ENCODE measurements at places on chromosomes 6 and 20.

GRCh38 chr6:144652292-144652891, 367.3 kb downstream of the UTRN start:
- DNase-seq: no peak

DNA sequence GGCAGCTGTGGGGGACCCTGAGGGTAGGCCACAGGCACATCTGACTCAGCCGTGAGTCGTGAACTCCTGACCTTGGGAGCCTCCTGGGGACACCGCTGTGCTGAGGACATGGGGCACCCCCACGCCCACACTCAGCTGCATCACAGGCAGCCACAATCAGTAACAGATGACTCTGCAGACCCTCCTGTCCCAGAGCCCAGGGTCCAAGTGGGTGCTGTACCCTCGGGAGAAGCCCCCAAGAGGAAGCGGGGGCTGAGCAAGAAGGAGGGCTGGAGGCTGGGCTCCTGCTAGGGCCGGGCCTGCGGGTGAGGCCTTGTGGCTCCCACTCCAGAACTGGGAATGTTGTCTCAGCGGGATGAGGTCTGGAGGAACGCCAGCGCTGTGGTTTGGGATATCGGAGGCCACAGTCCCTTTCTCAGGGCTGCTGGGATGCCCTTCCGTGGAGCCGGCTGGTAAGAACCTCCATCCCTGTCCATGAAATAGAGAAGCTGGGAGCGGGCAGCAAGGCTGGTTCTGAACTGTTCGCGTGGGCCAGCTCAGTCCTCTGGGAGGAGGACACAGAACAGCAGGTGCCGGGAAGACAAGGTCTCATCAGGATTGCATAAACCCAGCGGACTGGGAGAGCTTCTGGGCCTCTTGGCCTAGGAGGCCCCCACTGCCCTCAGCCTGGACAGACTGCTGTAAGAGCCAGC, 3.1 kb upstream of the LAMA5 start:
- peak; percentile 83 for DNase-seq

- DNase-seq: peak; percentile 67
Measured at GRCh38 chr6:134317471-134318131, at the start of gene SGK1. Gene SGK1 (minus strand): TSS chr6:134318112. CDS start chr6:134317460, 652 bp downstream.

DNA sequence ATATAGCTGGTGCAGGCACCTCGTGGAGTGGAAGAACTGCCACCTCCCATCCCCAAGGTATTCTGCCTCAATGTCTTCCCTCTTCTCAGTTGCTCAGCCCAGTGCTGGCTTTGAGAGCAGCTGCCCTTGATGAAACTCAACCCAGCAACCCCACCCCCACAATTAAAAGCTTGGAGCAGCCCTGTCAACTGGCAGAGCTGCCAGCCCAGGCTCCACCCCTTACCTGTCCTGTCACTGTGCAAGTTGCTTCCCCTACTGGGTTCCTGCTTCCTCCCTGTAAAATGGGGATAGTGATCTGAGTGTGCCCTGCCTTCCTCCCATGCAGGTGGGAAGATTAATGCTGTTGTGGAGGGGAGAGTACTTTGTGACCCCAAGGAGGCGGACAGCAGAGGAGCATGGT, 4.5 kb downstream of the TMEM63B start:
- no peak for DNase-seq

DNA sequence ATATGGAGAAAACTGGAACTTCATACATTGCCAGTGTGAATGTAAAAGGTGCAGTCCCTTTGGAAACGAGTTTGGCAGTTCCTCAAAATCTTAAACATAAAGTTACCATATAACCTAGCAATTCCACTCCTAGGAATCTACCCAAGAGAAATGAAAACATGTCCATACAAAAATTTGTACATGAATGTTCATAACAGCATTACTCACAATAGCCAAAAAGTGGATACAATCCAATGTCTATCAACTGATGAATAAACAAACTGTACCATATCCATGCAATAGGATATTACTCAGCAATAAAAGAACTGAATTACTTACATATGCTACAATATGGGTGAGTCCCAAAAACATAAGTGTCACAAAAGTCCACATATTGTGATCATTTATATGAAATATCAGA, 48.7 kb upstream of the ERVFRD-1 start:
- DNase-seq: no peak

DNA sequence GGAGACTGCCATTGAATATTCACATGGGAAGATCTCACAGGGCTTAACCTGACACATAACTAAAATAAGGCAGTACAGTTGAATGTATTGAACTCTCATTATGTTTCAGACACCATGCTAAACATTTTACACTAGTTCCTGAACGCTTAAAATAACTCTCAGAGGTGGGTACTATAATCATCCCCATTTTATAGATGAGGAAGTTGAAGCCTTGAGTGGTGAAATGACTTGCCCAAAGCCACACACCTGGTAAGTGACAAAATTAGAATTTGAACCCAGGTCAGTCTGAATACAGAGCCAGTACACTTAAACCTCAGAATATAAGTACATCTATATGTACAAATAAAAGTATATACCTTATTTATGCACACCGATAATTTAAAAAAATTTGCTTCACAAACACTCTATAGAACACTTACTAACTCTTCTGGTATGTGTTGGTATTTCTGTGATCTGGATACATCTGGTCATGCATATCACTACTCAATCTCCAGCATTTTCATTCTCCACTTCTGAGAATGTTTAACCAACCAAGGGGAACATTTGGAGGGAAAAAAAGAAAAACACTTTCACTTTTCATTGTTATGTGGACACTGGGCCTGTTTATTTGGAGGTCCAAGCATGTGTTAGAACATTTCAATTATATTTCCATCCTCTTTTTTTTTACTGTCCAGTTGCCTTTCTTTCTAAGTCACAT, 4.6 kb upstream of the BICRAL start:
- peak; percentile 48 for DNase-seq

DNA sequence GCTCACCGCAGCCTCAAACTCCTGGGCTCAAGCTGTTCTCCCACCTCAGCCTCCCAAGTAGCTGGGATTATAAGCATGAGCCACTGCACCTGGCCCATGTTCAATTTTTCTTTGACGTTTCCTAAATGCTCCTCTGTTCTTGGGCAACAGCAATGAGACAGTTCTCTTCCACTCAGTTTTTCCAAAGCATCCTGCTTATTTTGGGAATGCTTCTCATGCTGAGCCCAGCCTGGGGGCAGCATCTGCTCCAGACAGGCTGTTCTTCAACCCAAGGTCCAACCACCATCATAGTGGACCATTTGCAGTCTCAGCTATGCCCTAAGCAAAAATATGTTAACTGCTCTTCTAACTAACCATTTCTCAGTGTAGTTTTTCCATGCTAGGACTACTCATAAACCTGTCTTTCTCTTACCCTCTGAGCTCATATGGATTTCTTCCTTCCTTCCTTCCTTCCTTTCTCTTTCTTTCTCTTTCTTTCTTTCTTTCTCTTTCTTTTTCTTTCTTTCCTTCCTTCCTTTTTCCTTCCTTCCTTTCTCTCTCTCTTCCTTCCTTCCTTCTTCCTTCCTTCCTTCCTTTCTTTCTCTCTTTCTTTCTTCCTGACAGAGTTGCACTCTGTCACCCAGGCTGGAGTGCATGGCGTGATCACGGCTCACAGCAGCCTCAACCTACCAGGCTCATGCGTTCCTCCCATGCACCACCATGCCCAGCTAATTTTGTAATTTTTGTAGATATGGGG, 48.4 kb downstream of the GCNT2 start:
- DNase-seq: no peak

DNA sequence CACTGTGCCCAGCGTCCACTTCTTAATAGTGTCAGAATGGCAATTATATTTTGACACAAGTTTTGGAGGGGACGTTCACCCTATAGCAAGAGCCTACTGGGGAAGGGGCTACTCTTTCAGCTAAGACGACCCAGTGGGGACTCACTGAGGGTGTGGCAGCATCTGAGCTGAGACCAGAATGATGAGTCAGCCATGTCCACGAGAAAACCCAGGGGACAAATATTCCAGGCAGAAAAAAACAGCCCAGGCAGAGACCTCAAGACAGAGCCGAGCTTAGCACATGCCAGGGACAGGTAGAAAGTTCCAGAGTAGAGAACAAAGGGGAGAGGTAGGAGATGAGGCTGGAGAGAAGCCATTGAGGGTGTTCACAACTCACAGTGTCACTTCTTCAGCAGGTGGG, 11.2 kb downstream of the CNBD2 start:
- DNase-seq: no peak

- no peak for DNase-seq
Measured at GRCh38 chr6:118810420-118811027, 83.4 kb upstream of the ASF1A start.

GRCh38 chr20:44733341-44734069, 12.2 kb upstream of the KCNK15 start:
- DNase-seq: peak; percentile 84

DNA sequence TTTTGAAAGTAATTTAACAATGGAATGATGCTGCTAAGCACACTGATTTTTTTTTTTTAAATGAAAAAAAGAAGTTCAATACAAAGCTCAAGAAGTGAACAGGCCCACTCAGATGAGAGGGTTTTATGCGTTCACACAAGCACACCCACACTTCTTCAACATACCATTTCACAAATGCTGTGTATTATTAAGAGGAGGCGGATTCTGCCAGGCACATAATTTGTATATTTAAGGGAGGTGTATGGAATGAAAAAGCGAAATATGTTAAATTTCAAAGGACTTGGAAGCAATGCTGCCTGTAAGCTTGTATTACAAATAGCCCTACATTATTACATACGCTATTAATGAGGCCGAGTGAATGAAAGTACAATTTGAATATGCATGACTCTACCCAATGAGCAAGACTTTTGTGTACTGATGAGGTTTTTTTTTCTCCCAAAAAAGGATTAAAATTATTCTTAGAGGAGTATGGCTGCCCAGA, 123.9 kb downstream of the INSM1 start:
- no peak for DNase-seq

GRCh38 chr6:44512868-44513741, 125.6 kb downstream of the CDC5L start:
- peak; percentile 61 for DNase-seq

GRCh38 chr6:150905769-150906168, 40.3 kb downstream of the MTHFD1L start:
- no peak for DNase-seq

GRCh38 chr6:70371454-70372105, 41.7 kb upstream of the FAM135A start:
- DNase-seq: peak; percentile 48

DNA sequence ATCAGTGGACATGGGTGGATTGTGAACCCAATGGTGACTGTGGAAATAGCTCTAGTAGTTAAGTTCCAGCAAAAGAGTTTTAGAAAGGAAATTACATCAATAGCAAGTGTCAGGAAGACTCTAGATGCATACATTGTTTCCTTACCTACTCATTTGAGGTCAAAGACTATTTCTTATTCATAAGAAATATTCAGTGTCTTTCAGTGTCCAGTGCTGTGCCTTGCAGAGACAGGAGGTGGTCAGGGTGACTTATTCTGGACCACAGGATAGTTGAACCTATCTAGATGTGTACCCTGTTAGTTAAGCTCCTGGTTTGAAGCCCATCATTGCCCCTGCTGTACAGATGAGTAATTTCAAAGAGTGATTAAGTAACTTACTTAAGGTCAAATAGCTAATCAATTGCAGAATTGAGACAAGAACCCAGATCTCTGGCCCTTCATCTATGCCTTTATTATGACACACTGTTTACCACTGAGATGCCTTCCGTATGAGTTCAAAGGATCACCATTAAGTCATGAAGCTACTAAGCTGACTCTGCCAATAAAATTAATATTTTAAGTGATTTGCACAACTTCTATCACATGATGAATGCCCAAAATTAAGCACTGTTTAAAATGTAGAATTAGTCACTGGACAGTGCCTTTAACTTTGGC, 136.1 kb downstream of the PDSS2 start:
- peak; percentile 24 for DNase-seq

GRCh38 chr20:38855356-38855755, 49.9 kb downstream of the PPP1R16B start:
- peak; percentile 83 for DNase-seq

DNA sequence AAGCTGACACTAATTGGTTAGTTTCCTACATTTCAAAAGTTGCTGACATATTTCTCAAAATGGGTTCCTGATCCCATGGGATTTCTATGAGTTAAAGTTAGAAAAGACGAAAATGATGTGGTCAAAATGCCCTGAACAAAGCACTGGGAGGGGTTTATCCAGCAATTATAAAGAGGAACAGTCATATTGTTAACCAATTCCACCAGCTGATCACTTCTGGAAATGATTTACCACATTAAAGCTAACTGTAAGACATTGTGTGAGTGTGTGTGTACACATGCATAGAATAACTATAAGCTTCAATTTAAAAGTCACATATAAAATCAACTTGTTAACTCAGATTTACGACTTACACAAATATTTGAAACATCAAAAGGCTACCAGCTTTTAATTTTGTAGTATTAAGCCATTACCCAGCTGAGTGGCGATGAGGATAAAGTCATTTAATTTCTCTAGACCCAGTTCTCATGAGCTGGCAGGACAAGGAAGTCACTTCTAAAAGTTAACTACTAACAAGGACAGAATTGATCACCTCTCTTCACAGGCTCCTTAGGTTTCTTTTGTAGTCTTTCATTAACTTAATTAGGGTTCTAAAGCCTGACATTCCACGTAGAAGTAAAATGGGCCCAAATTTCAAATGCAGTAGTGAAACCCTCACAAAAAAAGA, 40.4 kb downstream of the MAN1A1 start:
- no peak for DNase-seq

DNA sequence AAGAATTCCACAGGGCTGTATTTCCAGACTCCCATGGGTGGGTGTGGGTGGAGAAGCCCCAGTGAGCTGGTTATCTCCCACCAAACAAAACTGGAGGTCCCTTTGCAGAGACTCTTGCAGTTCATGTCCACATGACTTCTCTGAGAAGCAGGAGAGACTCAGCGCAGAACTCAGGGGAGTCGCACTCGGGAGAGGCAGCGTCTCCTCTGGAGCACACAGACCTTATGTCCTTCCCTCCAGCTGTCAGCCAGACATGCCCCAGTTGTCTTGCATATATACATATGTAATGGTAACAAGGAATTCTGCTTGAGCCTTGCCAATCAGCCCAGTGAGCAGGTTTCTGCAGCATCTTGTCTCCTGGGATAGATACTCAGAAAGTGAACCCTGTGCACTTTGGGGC, 23.8 kb downstream of the MYT1 start:
- DNase-seq: no peak

DNA sequence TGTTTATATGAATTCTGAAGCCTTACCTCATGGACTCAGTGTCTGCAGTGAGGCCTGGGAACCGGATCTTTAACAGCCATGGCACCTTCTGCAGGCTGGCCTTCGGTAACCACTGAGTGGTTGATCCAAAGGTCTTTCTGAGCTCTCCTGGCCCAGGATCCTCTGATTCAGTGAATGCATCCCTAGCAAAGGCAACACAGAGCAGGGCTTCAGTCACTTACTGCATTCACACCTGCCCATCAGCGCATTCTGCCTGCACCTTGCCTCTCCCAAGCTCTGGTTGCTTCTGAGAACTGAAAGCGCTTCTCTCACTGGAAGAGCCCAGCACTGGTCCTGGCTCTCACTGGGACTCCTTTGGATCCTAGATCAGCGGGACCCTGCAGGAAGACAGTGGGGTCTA, 8.4 kb upstream of the CST9 start:
- DNase-seq: no peak

- DNase-seq: no peak
Measured at GRCh38 chr6:132314432-132314831, 86.8 kb downstream of the MOXD1 start.

Measured in GM03348 (cell line).